ENCODE measurements at places on chromosomes 1 and 21.

- DNase-seq, result no peak
Observed at GRCh38 chr21:32603131-32603530, 9.0 kb downstream of the CFAP298 start.

GRCh38 chr1:53819387-53819786, 18.7 kb downstream of the NDC1 start:
- DNase-seq, result no peak

- DNase-seq, result no peak
Observed at GRCh38 chr1:15288173-15288926, 41.3 kb downstream of the FHAD1 start.

GRCh38 chr1:220527279-220527907, 543 bp upstream of the MARK1 start:
- peak; percentile 37 for DNase-seq

DNA sequence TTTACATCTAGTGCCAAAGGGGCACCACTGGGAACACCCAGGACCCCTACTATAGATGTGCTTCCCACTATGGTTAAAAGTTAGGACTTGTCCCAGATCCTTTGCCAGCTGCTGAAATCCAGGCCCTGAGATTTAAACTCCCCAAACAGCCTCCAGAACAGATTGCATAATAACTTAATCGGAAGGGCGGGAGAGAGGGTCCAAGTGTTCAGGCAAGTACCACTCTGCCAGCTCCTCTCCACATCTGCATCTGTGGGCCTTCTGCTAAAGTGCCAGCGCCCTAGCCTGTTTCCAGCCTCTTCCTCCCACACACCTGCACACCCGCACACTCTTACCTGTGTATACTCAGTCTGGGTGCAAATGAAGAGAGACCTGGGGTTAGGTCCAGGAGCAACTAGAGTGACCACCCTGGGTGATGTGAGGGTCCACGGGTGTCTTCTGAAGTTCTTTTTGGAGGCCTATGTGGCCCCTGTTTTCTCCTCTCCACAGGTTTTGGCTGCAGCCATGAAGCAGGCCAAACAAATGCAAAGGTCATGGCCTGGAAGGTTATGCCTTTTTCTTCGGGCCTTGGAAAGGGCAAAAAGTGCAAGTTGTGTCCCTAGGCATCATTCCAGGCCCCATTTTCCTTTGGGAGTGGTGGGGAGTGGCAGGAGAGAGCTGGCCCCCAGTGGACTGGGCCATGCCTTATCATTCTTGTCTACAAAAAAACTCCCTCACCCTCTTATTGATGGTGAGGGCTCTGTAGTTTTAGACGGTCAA, 29.3 kb downstream of the KIRREL1 start:
- DNase-seq, result no peak

DNA sequence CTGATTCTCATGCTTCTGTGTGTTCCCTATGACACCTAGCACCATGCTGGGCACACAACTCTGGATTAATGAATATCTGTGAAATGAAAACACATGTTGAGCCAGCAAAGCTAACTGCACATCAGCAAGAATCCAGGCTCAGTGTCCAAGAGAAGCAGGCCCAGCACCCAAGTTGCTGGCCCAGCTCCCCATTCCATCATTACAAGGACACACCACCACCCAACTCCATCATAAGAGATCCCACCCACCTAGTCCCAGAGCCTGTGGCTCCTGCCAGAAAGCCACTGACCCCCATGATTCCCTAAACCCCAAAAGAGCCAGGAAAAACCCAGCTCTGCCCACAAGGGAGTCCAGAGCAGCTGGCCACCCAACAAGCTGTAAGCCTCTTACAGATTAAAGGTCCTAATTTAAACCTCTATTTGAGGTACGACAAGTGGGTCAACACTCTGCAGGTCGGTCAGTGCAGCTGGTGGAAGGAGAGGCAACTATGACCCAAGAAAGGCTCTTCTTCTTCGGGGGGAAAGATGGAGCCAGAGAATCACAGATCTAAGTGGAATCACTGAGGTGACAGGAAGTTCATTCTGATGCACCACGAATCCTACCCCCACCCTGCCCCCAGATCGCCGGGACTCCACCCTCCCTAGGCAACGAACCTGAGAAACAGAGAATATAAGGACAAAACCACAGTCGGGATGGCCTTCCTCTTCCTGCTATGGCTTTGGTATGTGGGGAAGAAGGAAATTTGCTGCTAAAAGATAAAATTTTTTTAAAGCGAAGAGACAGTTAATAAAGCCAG, 58.2 kb downstream of the CD34 start:
- DNase-seq, result no peak

DNA sequence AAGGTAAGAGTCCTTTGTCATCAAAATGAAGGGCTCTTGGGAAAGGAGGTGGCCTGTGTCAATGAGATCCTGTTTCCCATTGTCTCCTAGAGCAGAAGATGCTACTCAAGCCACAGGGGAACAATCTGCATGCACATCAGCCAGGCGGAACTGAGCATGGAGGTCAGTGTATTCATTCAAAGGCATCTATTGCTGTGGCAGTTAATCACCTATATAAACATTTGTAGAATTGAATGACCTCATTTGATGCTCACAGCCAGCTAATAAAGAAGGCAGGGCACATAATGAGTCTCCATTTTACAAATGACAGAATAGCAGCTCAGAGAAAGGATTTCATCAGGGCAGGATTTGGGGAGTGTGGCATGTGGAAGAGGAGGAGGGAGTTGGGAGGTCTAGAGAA, 5.7 kb upstream of the FYB2 start:
- DNase-seq, result no peak

DNA sequence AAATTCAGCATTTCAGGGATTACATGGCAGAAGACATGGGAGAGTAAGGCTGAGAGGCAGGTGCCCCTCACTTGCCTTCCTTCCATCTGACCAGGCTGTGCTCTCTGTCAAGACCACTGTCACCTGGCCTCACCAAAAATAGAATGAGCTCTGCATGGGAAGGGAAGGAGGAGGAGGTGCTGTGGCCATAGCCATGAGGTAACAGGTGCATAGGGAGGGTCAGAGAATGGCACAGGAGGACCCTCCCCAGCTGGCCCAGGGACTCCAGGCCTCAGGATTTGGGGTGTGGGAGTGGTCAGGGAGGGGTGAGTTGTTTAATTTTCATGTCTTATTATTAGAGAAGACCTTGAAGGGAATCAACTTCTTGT, 192.3 kb downstream of the FCRL5 start:
- DNase-seq, result no peak

- DNase-seq, result no peak
Observed at GRCh38 chr1:199163670-199164069, 524.8 kb downstream of the PTPRC start.

DNA sequence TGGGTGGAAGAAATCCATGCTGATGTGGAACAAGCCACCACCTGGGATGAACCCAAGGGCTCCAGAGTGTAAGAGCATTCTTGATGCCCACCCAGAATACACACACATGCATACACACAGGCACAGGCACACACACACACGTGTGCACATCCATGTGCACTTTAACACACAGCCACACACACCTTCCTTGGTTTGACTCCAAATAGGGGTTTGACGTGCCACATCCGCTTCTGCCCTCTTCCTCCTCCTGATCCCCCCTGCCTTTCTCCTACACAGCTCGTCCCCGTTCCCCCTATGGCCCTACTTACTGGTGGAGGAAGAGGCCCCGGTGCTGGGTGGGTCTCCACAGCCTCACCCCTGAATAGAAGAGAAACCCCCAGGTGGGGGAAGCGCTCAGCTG, 16.0 kb downstream of the SPATA21 start:
- DNase-seq, result no peak

- DNase-seq, result no peak
Observed at GRCh38 chr1:19647643-19648042, 3.5 kb downstream of the NBL1 start.

GRCh38 chr1:248740876-248741275, 14.7 kb downstream of the LYPD8 start:
- no peak for DNase-seq

All from germinal center (tissue), 1 donor.